ENCODE measurements at places on chromosomes 7 and 10. TPM values are rescaled to one million over a fixed set of nuclear protein-coding genes. Genes with fewer than 3 reads are reported as not detected.

DNA sequence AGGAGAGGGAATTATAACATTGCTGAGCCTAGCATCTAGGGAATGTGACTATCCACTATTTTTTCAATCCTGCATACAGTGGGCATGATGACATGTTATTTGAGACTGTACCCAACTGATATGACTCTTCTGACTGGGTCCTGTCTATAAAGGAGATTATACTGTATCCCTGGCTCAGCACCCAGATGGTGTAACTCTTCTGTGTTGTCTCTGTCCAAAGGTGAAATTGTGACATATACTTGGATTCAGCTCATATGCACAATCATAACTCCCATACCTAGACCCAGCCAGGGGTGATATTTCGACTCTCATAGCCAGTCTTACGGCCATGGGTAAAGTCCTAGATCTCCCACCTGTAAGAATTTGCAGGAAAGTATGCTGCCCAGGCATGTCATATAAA, 59.3 kb downstream of the ZNF736 start:
- no peak for DNase-seq

DNA sequence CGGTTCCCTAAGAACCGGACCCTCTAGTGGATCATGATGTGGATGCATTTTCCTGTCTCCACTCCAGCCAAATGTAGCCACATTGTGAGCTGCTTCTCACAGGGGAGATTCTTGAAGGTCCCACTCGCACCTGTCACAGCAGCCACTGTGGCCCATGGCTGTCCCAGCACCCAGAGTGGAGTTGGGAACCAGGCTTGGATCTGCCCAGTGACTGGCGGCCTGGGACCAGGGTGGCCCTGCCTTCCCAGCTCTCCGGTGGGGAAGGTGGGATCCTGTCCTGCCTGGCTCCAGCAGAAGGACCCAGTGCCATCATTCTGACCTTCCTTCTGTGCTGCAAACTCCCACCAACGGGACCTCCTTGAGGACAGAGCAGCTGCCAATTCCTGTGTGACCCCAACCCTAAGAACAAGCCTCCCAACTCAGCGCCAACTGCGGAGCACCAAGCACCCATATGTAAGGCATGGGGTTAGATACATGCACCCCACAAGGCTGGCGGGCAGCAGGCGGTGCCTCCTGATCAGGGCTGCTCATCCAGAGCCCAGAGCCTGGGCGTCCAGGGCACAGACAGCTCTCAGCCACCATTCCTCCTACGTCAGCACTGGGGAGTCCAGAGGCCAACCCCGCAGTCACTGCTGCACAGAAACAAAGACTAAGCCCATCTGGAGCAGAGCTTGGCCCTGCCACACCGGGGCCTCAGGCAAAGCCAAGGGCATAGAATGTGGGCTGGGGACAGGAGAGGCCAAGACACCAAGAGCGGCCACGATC, 28.8 kb downstream of the EBF3 start:
- DNase-seq = no peak

DNA sequence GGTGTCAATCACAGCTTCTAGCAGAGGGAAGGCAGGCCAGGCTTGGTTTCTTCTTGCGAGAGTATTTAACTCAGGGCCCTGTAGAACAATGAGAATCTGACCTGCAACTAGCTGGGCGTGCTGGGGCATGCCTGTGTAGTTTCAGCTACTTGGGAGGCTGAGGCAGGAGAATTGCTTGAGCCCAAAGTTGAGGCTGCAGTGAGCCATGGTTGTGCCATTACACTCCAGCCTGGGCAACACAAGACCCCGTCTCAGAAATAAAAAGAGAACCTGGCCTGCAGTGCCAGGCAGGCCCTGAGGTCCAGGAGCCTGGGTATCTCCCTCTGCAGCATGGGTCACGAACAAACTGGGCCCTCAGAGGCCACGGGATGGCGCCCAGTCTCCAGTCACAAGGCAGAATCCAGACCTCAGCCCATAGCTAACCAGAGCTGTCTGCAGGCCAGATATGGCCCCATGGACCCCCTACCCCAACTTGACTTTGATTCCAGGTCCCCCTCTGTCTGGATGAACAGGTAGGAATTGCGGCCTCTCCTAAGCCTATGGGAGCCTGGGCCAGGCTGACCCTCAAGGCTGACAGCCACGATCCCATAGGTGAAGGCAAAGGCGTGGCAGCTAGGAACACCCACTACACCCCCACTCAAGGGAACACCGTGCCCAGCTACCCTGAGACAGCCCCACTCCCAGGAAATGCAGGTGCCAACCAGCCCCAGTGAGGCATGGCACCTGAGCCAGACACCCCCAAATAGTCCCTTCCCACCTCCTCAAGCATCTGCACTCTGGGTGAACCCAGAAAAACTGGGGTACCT, 102.7 kb upstream of the TNRC18 start:
- no peak for DNase-seq

Gene HOGA1
- not detected for total RNA-seq

Gene CLDN3
- not detected for total RNA-seq

GRCh38 chr10:121965996-121966395, 9.0 kb downstream of the NSMCE4A start:
- DNase-seq = no peak

GRCh38 chr7:120700796-120701195, 157.1 kb downstream of the TSPAN12 start:
- DNase-seq = no peak

Data from osteocyte (in vitro differentiated cells).